T follicular helper cell (primary cell): ENCODE measurements at places on chromosomes 6 and 20.

DNA sequence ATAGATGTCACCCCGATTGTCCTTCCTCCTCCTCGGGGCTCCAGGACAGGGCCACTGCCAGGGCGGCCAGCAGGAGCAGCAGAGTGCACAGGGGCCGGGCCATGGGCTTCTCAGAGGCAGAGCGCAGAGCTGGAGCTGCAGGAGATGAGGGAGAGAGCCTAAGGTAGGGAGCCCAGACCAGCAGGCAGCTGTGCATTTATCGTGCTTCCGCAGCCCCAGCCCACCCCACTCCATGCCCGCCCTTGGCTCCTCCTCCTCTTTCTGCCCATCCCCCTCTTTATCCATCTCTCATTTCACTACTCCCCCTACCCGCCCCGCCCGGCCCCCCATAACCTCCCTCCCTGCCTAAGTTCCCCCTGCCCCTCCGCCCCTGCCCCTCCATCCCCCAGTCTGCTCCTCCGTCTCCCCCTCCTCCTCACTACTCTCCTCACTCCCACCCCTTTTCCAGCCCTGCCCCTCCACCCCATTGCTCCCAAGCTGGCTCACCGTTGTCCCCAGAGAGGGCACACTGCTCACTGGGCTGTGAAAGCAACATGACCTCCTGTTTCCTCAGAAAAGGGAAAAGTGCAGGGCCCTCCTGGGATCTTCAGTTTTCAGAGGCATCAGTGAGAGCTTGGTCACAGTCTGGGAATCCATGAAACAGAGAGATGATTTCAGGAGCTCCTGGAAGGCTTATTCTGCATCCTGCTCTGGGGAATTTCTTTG is 25.5 kb upstream of the CST1 start:
- DNase-seq: no peak

- no peak for DNase-seq
Observed at GRCh38 chr6:15080895-15081294, 165.0 kb upstream of the JARID2 start.

GRCh38 chr20:23350196-23350903 is at the start of gene NXT1:
Gene NXT1 (plus strand): TSS chr20:23350791. CDS start chr20:23354042, 3,251 bp downstream.
- DNase-seq: peak; percentile 92

DNA sequence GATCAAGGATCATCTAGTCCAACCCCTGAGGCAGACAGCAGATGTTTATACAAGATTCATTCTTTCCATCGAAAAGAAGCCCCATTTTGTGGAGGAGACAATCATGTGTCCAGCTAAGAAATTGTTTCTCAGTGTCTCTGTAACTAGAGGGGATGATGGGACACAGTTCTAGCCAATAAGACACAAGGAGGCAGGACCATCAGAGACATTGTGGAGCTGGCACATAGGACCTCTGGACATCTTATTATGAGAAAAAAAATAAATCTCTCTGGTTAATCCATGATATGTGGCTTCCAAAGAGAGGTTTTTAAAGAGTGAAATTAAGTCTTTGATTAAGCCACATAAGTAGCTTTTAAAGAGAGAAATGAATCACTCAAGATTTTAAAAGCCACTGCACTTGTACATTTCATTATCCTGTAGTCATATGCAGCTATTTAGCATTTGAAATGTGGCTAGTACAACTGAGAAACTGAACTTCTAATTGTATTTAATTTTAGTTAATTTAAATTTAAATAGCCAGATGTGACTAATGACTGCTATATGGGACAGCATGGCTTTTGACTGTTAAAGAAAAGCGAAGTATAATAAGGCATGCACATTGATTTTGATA is 176.8 kb downstream of the TASP1 start:
- no peak for DNase-seq

- no peak for DNase-seq
Observed at GRCh38 chr20:5492937-5493336, 176.2 kb upstream of the PROKR2 start.

DNA sequence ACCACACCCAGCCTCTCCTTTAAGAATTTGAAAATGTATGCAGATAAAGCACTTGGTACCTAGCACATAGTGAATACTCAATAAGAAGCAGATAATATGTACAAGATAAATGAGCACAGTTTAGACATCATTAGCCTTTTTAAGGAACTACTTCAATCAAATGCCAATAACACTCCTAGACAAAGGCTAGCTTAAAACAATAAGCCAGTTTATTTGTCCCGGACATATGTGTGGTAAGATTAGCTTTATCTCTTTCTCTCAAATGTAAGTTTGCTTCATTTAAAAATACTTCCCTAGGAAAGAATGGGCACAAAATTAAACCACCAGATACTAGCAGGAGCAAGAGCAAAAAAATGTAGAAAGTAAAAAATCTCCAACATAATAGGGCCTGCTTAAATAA is 73.8 kb downstream of the MAP3K5 start:
- no peak for DNase-seq

- no peak for DNase-seq
Observed at GRCh38 chr6:138662471-138662870, 111.1 kb upstream of the CCDC28A start.

GRCh38 chr6:27178407-27178730 is 69.1 kb upstream of the PRSS16 start:
- DNase-seq: no peak

GRCh38 chr6:119269266-119270103 is 80.1 kb downstream of the MAN1A1 start:
- no peak for DNase-seq
